ENCODE measurements at places on chromosomes 11 and 22.

GRCh38 chr11:12786891-12787290 is 112.7 kb downstream of the TEAD1 start:
- DNase-seq = no peak

DNA sequence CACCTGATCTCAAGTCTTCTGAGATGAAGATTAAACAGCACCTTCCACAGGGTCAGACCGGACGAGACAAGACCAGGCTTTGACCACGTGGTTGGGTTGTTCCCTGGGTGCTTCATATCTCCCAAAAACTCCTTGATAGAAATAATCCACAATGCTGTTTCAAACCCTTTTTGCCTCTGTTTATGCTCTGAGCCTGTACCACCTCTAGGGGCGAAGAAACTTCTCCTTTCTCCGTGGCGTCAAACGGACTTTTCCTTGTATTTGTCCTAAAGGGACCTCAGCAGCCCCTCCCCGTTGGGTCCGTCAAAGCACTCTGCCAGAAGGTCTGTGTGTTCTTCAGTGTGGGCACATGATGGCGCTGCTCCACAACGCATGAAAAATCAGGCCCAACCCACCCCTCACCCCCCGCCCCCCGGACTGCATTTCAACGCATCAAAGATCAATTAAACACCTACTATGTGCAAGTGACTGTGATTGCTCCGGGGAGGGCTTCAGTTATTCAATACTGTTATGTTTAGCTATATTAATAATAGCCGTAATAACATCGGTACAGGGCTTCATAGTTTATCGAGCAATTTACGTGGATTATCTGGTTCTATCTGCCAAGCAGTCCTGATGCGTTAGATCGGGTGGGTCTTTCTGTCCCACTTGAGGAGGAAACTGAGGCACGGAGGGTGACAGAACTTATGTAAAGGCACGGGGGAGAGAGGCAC is 17.3 kb upstream of the EIF3D start:
- DNase-seq = peak; percentile 23

DNA sequence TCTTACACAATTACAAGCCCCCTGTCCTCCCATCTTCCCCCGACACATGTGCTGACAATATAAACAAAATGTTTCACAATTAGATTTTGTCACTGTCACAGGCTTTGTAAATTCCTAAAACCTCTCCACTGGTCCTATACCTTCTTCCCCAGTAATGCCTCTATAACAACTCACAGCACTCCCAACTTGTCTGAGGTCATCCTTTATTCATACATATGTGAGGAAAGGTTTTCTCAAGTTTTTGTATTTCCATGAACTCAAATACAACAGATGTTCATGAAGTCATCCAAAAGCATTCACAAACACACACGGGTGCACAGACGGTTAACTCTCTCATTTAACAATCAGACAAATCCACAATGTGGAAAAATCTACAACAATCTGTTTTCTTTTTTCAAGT is 1.9 kb downstream of the OR52H1 start:
- DNase-seq = no peak

DNA sequence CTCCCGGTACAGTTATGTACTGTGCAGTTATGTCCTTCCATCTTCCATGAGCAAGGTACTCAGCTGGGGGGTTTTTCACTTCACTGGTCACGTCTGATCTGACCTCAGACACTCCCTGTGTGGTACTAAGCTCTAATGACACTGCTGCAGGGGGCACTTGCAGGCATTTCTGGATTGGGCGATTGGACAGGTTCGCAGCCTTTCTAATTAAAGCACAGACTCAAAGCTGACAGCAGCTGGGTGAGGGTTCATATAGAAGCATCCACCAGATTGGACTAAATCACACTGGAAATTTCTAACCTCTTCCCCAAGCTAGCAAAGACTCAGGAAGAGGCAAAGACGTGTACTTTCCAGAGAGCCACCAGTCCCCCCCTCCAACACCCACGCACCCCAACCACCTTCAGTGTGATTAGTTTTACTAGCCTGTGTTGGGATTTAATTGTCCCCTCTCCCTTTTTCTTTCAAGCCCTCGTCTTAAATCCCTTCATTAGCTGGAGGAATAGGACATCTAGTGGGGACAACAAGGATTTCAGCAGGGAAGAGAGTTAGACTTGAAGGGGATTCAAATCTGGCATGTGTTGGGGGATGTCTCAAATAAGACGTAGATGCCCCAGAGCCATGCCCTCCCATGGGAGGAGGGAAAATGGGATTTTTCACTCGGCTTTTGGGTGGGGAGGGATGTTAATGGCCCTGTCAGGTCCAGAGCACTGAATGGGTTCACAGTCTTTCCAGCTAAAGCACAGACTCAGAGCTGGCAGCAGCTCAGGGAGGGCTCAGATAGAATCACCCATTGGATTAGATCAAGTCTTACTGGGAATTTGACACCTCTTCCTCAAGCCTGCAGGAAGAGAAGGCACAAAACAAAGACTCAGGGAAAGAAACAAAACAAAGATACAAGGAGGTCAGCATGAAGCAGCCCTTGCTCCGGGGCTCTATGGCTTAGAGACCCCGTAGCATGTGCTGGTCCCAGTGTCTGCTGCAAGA is 10.9 kb downstream of the INS start:
- DNase-seq = peak; percentile 16

- no peak for DNase-seq
Observed at GRCh38 chr11:111718436-111718835, 47.8 kb downstream of the PPP2R1B start.

- no peak for DNase-seq
Observed at GRCh38 chr11:121108413-121108812, 7.4 kb downstream of the TECTA start.

- DNase-seq = no peak
Observed at GRCh38 chr11:112889446-112889845, 71.8 kb upstream of the NCAM1 start.

DNA sequence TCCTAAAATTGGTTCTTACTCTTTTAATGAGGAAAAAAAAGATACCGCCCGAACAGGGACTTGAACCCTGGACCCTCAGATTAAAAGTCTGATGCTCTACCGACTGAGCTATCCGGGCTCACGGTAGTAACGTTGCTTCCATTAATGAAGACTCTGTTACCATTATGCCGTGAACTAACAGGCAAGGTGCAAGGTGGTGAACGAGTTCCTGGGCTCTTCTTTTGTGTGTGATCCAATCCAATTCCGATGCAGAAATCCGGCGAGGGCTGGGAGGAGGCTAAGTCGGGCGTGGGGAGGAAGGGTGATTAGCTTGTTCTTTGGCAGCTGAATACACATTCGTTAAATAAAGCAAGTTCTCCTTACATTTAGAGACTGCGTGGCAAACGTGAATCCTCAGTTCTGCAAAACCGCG is 49.0 kb downstream of the OR4D9 start:
- peak; percentile 62 for DNase-seq

Data from NCI-H2029 treated with DMSO at 0.1 percent for 48 hours (cell line).